RWPE1 (cell line): ENCODE measurements at places on chromosomes 1 and 21.
A peak's percentile ranks its signal among the peaks of the same experiment; 100 is the strongest.

DNA sequence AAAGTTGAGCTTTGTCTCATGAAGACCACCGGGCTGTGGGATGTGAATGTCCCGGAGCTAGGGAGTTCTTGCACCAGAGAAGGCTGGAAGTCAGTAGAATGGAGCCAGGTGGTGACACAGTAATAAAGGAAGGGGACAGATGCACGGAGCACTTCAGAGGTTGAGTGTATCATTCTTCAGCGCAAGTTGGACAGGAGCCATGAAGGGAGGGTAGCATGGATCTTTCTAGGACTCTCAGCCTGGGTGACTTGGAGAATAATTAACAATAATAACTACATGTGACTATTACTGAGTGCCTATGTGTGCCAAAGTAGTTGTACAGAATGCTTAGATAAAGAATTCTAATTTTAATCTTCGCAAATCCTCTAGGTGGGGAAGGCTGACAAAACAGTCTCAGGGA is 258.7 kb upstream of the AJAP1 start:
- DNase-seq, result no peak

DNA sequence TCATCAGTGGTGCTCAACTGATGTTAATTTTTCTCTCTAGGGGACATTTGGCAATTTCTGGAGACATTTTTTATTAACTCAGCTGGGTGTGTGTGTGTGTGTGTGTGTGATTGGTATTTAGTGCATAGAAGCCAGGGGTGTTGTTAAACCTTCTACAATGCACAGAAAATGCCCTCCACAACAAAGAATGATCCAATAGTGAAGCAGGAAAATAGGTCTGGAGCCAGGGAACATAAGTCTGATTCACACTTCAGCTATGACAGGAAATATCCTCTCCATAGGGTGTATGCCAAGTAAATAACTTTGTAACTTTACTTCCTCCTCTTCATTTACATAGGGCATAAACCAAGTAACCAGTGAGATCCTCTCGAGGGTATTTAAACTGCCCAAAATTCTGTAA is 25.1 kb upstream of the TMEM61 start:
- DNase-seq, result peak; percentile 75

DNA sequence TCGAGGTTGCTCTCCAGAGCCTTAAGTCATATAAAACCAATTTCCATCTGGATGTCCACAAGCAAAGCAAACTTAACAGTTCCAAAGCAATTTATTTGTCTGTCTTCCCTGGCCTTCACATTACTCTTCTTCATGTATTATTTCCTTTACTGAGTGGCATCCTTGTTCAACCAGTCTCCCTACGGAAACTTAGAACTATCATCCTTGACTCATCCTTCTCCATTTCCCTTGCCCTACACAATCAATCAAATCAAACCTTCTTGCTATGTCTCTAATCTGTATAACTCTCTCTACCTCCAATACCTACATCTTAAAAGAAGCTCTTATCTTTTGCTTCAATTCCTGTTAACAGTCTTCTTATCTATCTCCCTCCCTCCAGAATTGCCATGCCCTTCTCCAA is 25.4 kb downstream of the EGLN1 start:
- no peak for DNase-seq

- no peak for DNase-seq
Measured at GRCh38 chr21:44872649-44873355, 688 bp downstream of the PTTG1IP start.

DNA sequence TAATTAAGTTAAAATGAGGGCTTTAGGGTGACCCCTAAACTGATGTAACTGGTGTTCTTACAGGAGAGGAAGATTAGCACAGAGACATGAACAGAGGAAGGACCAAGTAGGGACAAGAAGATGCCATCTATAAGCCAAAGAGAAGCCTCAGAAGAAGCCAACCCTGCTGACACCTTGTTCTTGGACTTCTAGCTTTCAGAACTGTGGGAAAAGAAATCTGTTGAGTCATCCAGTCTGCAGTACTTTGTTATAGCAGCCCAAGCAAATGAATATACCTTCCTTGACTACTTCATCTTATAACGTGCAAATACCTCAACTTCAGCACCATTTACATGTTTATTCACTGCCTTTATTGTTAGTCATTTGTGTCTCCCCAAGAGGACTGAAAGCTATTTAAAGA is 3.4 kb downstream of the ZBTB21 start:
- no peak for DNase-seq
